Smooth muscle cell of the umbilical artery (primary cell): ENCODE measurements at places on chromosomes 13 and 19. TPM values are rescaled to one million over a fixed set of nuclear protein-coding genes. Genes with fewer than 3 reads are reported as not detected.

The PABPC3 gene
- total RNA-seq = under 0.01 and 0.32 TPM in 2 replicates

The ICAM4 gene
- 1.9 and 2.1 TPM in 2 replicates for total RNA-seq

The IRGC gene
- total RNA-seq = not detected in 2 replicates

The ZNF649 gene
- 8.9 and 9.7 TPM in 2 replicates for total RNA-seq

The SOX1 gene
- not detected in 2 replicates for total RNA-seq

The FUT2 gene
- not detected in 2 replicates for total RNA-seq

The BORA gene
- 3.9 and 6.5 TPM in 2 replicates for total RNA-seq
